ENCODE measurements at places on chromosomes 6 and 20.

- no peak for DNase-seq
These were observed 29.9 kb downstream of the SDCBP2 start for GRCh38 chr20:1298888-1299511.

GRCh38 chr6:6686748-6687601 is 98.5 kb downstream of the LY86 start:
- DNase-seq, result peak; percentile 96

DNA sequence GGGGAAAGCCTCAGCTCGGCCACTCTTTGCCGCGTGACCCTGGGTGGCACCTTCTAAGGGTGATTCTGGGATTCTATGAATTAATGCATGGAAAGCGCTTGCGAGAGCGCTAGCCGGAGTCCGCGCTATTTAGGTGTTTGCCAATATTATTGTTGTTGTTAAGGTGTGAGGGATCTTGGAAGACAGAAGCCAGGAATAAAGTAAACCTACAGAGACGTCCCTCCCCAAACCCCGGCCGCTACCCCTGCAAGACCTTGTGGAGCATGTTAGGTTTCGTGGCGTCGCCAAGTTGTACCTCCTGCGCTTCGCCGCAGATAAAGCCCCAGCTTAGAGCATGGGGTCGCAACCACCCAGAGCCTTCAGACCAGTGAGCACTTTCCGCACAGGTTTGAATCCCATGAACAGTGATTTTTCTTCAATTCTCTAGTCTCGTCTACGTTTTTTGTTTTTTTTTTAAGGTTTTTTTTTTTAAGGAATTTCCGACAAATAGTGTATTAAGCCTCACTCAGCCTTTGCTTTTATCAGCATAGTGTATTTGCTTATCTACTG is 16.9 kb upstream of the ZSCAN9 start:
- no peak for DNase-seq

- no peak for DNase-seq
These were observed 8.8 kb downstream of the NR2E1 start for GRCh38 chr6:108174371-108175175.

DNA sequence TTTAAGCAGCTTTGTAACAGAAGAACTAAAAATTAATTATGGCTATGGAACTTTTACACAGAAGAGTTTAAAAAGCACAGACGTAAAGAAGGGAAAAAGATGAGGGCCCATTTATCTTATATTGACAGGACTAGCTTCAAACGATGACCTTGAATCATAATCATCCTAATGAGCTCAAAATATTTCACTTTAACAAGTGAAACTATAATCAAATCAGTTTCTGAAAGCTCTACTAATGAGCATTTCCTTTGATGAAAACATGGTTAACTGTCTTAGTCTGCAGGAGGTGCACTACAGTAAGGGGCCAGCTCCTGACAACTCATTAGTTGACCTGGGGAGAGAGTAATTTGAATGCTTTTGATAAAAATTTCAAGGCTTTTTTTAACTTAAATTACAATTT is 228.0 kb upstream of the DEFB112 start:
- DNase-seq, result no peak

- peak; percentile 31 for DNase-seq
These were observed 269.0 kb downstream of the COL12A1 start for GRCh38 chr6:74936886-74937285.

- DNase-seq, result no peak
These were observed 26.1 kb downstream of the SEC63 start for GRCh38 chr6:107931894-107932293.

GRCh38 chr6:33597551-33598322 is 17.7 kb upstream of the BAK1 start:
- DNase-seq, result no peak

DNA sequence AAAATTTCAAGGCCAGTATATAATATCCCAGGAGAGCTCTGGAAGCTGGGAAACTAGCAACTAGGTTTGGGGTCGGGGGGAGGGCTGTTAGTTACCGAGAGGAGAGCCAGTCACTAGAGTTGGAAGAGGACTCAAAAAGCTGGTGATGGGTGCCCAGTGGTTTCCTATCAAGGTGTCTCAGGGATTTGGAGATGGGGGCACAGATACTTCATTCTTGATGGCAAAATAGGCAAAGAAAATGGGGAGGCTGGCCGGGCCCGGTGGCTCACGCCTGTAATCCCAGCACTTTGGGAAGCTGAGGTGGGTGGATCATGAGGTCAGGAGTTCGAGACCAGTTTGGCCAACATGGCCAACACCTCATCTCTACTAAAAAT is 805 bp downstream of the PHF1 start:
- no peak for DNase-seq

DNA sequence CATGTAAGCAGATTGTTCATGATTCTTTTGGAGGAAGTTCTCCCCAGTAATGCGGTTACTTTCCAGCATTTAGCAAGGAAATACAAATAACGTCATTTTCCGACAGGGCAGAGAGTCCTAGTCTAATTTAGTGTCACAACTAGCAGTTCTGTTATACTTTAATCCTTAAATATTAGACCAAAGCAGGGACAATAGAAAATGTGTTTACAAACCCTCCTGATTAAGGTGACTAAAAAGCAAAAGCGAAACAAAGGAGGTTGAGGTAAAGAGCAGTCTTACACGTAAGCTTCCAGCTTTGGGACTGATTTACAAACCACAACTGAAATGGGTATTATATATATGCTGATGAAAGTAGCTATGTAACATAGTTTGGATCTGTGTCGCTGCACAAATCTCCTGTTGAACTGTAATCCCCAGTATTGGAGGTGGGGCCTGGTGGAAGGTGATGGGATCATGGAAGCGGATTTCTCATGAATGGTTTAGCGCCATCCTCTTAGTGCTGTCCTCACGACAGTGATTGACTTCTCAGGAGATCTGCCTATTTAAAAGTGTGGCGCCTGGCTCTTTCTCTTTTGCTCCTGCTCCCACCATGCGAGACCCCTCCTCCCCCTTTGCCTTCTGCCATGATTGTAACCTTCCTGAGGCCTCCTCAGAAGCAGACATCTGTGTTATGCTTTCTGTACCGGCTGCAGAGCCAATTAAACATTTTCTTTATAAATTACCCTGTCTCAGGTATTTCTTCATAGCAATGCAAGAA is 81.9 kb downstream of the PLCB1 start:
- no peak for DNase-seq

DNA sequence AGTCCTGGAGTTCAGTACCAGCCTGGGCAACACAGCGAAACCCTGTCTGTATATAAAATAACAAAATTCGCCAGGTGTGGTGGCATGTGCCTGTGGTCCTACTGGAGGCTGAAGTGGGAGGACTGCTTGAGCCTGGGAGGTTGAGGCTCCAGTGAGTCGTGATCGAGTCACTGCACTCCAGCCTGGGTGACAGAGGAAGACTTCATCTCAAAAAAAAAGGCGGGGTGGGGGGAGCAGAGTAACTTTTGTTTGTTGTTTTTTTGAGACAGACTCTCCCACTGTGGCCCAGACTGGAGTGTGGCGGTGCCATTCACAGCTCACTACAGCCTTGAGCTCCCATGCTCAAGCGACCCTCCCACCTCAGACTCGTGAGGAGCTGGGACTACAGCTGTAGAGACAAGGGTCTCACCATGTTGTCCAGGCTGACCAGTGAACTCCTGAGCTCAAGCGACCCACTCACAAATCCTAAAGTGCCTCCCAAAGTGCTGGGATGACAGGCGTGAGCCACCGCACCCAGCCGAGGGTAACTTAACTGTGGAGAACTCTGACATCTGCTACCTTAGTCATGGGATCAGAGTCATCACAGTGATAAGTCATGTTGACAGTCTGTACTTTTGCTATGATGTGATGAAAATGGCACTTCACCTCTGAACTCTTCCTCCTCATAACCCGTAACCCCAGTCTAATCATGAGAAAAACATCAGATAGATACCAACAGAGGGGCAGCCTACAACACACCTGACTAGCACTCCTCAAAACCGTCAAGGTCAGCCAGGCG is 16.5 kb downstream of the PEDS1 start:
- DNase-seq, result no peak

DNA sequence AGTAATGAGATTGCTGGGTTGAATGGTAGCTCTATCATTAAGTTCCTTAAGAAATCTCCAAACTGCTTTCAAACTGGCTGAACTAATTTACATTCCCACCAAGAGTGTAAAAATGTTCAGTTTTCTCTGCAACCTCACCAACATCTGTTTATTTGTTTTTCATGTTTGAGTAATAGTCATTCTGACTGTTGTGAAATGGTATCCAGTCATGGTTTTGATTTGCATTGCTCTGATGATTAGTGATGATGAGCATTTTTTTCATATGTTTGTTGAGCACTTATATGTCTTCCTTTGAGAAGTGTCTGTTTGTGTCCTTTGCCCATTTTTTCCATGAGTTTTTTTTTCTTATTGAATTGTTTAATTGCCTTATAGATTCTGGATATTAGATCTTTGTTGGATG is 24.9 kb downstream of the DEFB125 start:
- no peak for DNase-seq

DNA sequence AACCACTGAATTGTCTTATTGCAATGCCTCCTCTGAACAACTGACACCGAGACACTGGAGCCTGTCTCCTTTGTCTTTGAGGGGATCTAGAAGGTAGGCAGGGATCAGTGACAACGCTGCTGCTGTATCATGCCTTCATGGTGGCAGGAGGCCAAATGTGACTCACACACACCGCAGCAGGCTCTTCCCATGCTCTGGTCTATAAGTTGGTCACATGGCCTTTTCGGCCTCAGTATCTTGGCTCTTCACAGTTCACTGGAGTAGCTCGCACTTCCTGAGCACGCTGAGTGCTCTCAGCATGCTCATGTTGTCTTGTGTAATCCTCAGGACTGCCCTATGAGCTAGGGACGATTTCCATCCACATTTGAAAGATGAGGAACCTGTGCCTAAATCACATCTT is 167.4 kb upstream of the PCSK2 start:
- no peak for DNase-seq

- no peak for DNase-seq
These were observed 1.8 kb downstream of the SNRNP48 start for GRCh38 chr6:7591770-7592169.

GRCh38 chr20:63903796-63904561 is 9.1 kb downstream of the DNAJC5 start:
- no peak for DNase-seq

DNA sequence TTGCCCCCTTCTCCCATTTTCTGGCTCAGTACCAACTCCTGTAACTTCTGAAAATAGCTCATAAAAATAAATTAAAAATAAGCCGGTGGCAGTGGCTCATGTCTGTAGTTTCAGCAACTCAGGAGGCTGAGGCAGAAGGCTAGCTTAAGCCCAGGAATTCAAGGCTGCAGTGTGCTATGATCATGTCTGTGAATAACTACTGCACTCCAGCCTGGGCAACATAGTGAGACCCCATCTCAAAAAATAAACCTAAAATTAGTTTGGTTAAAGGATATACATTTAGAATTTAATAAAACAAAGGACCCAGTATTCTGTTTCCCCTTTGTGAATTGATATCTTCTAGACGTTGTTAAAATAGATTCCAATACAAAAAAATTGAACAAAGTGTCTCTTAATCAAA is 10.5 kb downstream of the PRDM13 start:
- DNase-seq, result no peak

GRCh38 chr6:139449611-139450000 is 75.2 kb upstream of the CITED2 start:
- DNase-seq, result peak; percentile 23

All from endothelial cell of umbilical vein (primary cell).